ENCODE measurements at places on chromosomes 1 and 21.

DNA sequence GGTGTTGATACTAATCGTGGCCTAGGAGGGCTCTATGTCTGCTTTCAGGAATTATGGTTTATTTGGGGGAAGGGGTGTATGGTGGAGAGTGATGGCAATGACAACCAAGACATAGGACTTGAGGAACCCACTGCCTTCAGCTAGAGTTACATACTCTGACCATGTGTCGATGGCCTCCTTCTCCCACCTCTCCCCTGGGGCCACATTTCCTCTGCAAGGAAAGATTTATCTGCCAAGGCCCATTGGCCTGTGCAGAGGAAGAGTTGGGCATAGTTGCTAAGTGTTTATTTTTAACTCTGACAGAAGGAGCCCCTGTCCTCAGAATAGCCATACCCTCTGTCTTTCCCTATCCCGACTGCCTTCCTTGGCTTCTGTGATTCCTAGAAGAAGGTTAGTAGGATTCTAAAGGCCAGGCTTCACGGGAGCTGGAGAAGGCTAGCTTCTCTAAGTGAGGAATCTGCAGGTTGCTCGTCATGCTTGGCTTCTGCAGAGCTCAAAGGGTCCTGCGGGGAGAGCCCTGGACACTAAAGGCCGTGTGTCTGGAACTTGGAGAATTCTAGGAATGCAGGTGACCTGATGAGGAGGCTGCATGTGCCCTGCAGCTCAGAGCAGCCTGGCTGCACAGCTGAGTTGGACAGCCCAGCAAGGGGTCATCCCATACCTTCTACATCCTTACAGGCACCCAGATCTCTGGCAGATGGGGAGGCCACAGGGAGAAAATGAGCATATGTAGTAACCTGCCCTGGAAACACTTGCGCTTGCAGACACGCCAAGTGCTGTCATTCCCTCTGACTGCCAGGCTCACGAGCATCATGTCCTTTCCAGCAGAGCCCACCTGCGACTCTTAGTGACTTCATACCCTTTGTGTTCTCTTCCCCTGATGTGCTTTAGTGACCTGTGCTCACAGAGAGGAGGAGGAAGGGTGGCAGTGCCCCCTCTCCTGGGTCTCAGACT lies 9.7 kb downstream of the MAPKAPK2 start:
- no peak for DNase-seq

- no peak for DNase-seq
Measured at GRCh38 chr1:27397749-27398148, 5.3 kb downstream of the GPR3 start.

DNA sequence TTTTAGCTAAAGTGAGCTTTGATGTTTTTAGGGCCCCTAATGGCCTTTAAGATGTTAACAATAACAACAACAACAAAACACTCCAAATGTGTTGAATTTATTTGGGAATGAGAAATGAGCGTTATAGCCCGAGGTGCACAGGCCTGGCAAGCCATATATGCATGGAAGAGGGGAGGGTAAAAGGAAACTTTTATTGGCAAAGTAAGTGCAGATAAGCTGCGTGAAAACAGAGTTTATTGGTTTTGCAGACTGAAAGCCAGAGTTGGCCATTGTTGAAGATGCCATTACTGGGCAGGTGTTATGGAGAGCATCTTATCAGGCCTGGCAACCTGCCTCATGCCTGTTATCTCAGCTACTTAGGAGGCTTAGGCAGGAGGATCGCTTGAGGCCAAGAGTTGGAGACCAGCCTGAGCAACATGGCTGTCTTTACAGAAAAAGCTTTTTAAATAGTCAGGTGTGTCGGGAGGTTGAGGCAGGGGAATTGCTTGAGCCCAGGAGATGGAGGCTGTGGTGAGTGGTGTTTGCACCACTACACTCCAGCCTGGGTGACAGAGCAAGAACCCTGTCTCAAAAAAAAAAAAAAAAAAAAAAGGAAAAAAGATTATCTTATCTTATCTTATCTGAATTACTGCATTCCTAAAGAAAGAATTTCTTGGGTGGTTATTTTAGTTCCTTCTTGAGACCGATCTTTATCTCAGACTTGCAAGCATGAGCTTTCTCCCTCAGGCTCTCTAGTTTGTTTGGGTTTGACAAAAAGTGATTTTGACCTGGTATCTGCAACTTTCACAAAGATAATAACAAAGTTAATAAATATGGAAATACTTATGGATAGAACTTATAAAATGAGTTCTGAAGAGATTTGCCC lies 1.7 kb downstream of the PATJ start:
- DNase-seq, result no peak

- DNase-seq, result peak; percentile 91
Measured at GRCh38 chr1:211935448-211935970, 99.8 kb downstream of the INTS7 start.

GRCh38 chr1:54952950-54953718 lies 27.3 kb upstream of the TMEM61 start:
- no peak for DNase-seq

- DNase-seq, result no peak
Measured at GRCh38 chr1:22633697-22634463, 2.5 kb upstream of the C1QA start.

DNA sequence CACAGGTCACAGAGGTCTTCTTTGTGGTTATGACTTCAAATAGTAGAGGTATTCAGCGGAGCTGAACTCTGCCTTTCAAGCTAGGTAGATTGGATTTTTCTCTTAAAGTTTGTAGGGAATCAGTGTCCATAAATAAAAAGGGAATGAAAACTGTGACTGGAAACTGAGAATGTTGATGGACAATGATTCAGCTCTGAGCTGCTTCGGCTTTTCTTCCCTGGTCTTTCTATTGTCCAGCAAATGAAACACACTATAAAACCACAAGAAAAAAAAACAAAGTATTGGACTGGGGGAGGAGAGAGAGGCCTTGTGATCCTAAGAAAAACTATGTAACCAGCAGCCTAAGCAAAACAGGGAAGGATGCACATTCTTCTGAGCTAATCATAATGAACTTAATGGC lies 11.1 kb downstream of the TNNI3K start:
- no peak for DNase-seq

- peak; percentile 38 for DNase-seq
Measured at GRCh38 chr1:76868154-76868882, 1.0 kb downstream of the ST6GALNAC5 start.

- DNase-seq, result peak; percentile 57
Measured at GRCh38 chr1:59354709-59355337, 57.9 kb downstream of the FGGY start.

DNA sequence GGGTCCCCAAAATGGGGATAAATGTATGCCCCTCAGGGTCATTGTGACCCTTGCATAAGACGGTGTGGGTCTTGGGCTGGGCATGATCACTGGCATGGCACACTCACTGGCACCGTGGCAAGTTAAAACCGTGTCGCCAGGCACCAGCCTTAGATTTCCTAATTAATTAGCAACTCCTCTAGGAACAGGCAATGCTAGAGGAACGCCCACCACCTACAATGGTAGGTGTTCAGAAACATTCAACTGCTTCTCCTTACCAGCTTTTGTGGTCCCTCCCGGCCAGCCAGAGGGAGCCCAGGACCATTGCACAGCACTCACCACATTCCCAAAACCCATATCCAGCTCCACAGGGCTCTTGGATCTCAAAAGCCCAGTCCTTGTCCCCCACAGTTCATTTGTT lies 36.4 kb downstream of the EPHA2 start:
- DNase-seq, result no peak

- no peak for DNase-seq
Measured at GRCh38 chr1:111463029-111463683, 10.6 kb upstream of the C1orf162 start.

DNA sequence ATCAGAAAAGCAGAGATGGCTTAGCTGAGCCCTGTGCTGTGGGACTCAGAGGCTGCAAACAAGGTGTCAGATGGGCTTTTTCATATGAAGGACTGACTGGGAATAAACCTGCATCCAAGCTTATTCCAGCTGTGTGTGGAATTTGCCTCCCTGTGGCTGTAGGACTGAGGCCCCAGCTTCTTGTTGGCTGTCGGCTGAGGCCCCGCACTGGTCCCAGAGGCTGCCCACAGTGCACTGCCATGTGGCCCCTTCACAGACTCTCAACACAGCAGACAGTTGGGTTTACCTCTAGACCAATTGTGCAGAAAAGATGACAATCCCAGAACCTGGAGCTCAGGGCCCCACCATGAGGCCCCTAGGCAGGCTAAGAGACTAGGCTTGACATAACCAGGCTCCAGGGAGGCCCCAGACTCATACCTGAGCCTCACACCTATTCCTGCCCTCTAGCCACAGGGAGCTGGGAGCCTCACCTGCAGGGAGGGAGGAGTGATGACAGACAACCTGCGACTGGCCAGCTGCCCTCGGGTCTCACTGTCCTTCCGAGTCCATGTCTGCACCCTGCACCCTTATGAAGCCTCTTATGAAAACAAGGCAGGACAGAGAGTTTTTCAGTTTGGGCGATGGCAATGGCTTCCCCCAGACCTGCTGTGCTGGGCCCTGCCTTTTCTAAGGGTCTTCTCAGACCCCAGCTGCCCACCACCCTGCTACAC lies 615.5 kb downstream of the NPHP4 start:
- DNase-seq, result no peak

- DNase-seq, result no peak
Measured at GRCh38 chr1:54095546-54096226, 42.3 kb downstream of the TCEANC2 start.

DNA sequence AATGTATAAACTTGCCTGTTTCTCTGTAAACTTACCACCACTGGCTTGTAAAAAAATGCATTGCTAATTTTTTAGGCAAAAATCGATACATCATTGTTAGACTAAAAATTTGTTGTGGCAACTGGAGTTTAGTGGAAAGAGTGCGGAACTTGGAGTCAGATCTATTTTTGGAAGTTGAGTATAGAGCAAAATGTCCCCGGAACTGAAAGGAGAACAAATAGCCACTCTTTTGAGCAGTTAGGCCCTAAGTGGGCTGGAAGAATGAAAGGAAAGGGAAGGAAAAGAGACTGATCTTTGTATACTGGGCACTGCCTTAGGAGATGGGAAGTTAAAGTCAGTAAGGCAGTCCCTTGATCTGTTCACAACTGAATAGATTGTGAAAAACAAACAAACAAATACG lies 30.2 kb downstream of the OPTC start:
- DNase-seq, result no peak

- no peak for DNase-seq
Measured at GRCh38 chr1:175174309-175175102, 18.1 kb downstream of the KIAA0040 start.

GRCh38 chr1:66767626-66768025 lies 15.4 kb downstream of the DYNLT5 start:
- DNase-seq, result no peak

GRCh38 chr1:95653618-95654017 lies 419.6 kb downstream of the RWDD3 start:
- no peak for DNase-seq

DNA sequence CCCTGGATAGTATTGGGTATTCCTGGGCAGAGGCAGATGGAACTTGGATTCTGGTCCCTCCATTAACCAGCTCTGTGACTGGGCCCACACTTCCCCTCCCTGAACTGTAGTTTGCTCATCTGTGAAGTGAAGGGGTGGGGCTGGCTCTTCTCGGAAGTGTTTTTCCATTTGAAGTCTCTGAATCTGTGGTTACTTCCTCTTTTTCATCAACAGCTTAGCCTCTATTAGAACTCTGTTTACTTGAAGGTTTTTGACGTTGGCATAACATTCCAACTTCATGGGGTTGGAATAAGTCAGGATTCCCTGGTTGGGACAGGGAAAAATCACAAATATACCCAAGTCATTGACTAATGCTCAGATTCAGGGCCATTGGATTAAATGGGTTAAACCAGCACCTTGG lies 3.6 kb downstream of the KIAA0040 start:
- DNase-seq, result peak; percentile 81

DNA sequence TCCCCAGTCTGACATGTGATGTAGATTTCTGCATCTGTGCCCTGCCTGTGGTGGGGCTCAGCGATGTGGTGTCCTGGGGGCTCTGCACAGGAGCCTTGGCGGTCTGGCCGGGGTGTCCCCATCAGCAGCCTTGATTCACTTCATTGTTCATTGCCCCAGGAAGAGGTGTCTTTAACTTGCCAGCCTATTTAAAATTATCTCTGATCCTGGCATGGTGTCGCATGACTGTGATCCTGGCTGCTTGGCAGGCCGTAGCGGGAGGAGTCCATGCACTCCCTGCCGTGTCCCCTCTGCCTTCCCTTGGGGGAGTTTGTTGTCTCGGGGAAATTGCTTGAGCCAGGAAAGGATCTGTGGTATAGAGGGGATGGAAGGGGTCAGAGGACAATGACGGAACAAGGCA lies 59.9 kb downstream of the TRIM11 start:
- peak; percentile 0 for DNase-seq

DNA sequence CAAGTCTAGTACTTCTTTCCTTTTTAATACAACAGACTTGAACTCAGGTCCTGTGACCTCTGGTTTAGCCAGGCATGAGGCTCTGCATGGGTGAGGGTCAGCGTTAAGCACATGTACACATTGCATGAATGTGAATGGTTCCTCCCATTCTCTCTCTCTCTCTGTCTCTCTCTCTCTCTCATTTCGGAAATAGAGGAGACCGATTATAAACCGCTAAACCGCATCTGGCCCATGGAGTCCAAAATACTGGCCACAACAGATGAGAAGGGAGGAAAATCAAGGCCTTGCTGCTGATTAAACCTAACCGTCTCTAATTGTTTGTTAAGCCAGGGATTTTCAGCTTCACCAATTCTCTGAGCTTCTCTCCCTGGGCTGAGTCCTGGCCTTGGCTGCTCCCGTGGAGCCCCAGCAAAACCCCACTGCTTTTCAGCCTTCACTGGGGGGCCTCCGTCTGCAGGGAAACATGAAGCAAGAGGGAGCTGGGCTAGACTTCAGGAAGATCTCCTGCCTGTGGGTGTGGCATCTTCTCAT lies 6.6 kb downstream of the RSPO1 start:
- no peak for DNase-seq

- no peak for DNase-seq
Measured at GRCh38 chr1:228669242-228669585, 66.1 kb upstream of the RHOU start.

GRCh38 chr1:29457496-29458368 lies 221.4 kb downstream of the PTPRU start:
- DNase-seq, result no peak

GRCh38 chr21:32806810-32807386 lies 35.3 kb upstream of the PAXBP1 start:
- peak; percentile 56 for DNase-seq

- DNase-seq, result no peak
Measured at GRCh38 chr1:169689395-169689794, 22.0 kb downstream of the SELL start.

DNA sequence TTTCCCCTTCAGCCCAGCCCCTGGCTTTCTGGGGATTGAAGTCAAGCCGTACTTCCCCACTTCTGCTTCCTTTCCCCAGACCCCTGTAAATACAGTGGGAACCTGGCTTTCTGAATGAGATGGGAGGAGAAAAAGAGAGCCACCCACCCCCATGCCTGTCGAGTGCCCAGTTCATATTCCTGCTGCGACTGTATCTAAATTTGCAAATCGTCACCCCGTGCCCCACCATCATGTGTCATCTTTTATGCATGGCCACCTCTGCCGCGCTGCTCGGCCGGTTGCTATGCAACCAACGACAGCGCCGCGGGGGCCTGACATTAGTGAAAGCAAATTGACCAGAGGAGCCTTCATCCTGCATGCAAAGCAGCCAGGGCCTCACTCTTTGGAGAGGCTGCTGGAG lies 143.0 kb downstream of the ELAVL4 start:
- DNase-seq, result no peak

Measured in activated CD8-positive, alpha-beta T cell treated with anti-CD3 and anti-CD28 coated beads for 36 hours (primary cell).